ENCODE measurements at places on chromosomes 13 and 19.
A peak's percentile ranks its signal among the peaks of the same experiment; 100 is the strongest.

DNA sequence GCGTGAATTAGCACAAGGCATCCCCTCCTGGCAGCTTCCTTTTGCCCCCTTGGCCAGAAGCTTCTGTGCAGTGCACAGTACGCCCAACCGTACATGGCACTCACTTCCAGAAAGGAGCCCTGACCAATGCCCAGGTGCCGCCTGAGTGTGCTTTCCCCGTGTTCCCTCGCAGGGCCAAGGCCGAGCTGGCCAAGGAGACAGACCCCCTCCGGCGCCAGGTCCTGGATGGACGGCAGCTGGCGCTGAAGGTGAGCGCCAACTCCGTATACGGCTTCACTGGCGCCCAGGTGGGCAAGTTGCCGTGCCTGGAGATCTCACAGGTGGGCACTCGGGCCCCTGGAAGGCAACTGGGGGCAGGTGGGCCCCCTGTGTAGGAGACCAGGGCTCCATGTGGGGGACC lies 9.4 kb upstream of the SPIB start:
- DNase-seq: no peak

- no peak for DNase-seq
These were observed 3.0 kb downstream of the DZIP1 start for GRCh38 chr13:95641291-95642027.

- no peak for DNase-seq
These were observed 50.4 kb upstream of the CYSLTR2 start for GRCh38 chr13:48603375-48603774.

- DNase-seq: no peak
These were observed 230.7 kb downstream of the NDFIP2 start for GRCh38 chr13:79711631-79712030.

GRCh38 chr19:49949742-49950589 lies 11.0 kb downstream of the SIGLEC11 start:
- DNase-seq: no peak

DNA sequence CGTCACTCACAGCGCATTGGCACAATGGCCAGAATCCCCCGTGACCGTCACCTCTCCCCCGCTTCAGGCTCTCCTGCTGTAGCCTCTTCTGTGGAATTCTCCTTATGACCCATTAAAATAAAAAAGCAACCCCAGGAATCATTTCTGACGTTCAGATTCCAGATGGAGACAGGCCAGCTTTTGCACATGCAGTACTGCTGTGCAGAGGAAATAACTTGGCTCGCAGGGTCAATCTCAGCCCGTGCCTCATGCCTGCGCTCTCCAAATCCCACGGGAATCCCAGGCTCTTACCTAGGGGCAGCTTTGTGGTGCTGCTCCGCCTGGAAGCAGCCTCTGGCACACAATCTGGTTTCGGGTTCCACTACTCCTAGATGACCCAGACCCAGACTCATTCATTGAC lies 32.7 kb upstream of the SOX1 start:
- DNase-seq: no peak

GRCh38 chr19:50830266-50831025 lies 2.9 kb downstream of the KLK15 start:
- no peak for DNase-seq

GRCh38 chr13:59038824-59039223 lies 1124.9 kb downstream of the DIAPH3 start:
- DNase-seq: no peak

DNA sequence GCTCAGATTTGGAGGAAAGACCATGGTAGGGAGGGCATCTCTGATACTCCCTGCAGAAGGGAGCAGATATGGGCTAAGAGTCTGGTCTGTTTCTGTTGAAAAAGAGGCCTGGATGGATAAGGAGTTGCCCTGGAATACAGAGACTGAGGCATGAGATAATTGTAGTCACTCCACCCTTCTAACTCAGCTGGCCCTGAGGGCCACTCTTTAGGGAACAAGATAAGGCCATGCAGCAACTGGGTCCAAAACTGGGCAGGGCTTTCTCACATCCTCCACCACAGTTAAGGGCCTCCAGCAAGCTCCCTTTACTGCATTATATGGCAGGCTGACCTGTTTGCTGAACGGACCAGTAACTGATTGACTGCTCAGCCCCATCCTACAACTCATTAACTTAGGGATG lies 1.3 kb downstream of the ZNF749 start:
- DNase-seq: no peak

- no peak for DNase-seq
These were observed at the start of gene PTGER1 for GRCh38 chr19:14475251-14476073. TSS of gene PTGER1 (minus strand) at chr19:14475354. CDS start at chr19:14474320, 1,034 bp downstream.

DNA sequence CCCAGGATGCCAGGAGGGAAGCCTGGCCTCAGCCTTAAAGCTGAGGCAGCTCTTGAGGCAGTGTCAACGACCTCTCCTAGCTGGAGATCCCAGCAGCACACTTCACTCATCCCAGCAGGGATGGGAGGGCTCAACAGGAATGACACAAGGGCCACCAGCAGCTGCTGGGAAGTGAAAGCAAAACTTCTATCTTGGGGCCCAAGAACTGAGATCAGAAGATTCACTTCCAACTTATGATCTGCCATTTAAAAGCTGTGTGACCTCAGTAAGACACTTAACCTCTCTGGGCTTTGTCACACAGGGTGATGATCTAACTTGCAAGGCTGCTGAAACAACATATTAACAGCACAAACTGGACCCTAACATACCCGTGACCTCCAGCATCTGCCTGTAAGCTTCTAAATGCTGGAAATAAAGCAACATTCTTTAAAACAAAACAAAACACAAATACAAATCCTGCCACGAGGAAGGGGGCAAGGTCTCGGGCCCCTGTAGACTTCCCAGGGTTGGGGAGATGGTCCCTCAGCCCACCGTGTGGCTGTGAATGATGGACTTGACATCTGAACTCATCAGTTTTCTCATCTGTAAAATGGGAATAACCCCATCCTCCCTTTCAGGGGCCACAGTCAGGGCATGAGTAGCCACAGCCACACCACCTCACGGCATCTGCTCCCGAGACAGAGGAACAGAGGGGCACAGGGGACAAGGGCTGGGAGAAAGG lies 22.7 kb downstream of the ELL start:
- no peak for DNase-seq

- DNase-seq: no peak
These were observed 16.4 kb downstream of the FPR3 start for GRCh38 chr19:51811344-51811743.

- DNase-seq: peak; percentile 58
These were observed 21.8 kb downstream of the DCAF15 start for GRCh38 chr19:13974073-13974472.

GRCh38 chr19:53311897-53312296 lies 21.7 kb upstream of the ZNF845 start:
- DNase-seq: no peak

DNA sequence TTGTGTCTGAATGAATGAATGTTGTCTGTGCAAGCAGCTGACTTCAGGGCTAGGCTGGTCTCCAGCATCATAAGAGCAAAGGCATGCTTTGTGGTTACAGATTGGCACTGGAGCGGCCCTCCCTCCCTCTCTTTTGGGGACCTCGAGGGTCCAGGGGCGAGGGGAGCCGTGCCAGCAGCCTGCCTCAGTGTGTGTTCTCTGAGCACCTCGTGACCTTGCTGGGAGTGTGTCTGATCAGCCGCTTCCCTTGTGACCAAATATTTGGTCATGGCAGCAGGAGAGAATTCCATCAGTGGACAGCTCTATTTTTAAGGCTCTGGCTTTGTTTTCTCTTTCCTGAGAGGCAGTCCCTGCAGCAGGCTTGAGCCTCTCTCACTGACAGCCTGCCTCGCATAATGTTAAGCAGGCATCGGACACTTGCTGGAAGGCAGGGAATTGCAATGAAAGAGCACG lies 329.7 kb downstream of the UQCRFS1 start:
- no peak for DNase-seq

- DNase-seq: no peak
These were observed 2.8 kb upstream of the AZU1 start for GRCh38 chr19:824885-825284.

DNA sequence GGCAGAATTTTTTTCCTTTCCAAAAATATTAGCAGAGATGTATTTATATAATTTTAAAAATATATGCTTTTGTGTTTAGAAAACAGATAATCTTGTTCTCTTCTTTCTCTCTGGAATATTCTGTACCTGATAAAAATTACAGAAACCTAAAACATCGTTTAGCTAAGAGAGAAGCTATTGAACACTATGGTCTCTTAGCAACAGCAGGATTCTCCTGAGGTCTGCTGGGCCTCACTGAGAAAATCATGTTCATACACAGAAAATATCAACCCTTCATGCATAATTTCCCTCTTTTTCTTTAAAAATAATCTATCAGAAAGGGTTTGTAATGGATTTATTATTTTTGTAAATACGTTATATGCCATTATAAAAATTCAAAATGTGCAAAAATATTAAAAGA lies 242.2 kb downstream of the DCLK1 start:
- no peak for DNase-seq

DNA sequence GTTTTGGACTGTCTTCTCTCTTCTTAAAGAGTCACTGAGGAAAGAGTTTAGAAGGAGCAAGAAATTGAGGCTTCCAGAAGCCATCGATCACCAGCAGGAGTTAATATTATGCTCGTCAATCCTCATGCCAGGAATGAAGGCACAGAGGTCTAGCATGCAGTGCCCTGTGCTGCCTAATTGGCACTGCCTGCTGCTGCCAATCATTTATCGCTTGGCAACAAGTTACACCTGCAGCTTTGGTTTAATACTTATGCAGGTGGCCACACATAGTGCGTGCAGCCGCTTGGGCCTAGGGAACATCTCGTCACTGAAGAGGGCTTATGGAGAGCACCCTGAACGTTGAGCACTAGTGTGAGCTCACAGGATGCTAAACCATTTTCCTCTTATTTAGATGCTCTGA lies 2.7 kb upstream of the SOX1 start:
- DNase-seq: no peak

- DNase-seq: no peak
These were observed 8.7 kb upstream of the CREB3L3 start for GRCh38 chr19:4144666-4145249.

DNA sequence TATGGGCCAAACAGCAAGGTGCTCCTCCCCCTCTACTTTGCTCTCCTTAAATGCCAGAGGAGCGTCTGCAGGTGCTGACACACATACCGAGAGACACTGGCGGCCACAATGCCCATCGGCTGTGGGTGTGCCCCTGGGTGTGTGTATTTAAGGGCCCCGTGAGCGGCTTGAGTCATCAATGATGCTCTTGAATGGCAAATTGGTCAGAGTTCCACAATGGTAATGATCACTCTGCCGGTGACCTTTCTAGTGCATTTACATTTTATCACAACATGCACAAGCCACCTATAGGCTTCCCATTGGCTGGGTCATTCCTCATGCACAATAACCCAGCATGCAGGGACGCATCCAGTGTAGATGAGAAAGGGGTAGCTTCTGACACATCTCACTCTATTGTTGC lies 124.8 kb downstream of the ZNF536 start:
- no peak for DNase-seq

DNA sequence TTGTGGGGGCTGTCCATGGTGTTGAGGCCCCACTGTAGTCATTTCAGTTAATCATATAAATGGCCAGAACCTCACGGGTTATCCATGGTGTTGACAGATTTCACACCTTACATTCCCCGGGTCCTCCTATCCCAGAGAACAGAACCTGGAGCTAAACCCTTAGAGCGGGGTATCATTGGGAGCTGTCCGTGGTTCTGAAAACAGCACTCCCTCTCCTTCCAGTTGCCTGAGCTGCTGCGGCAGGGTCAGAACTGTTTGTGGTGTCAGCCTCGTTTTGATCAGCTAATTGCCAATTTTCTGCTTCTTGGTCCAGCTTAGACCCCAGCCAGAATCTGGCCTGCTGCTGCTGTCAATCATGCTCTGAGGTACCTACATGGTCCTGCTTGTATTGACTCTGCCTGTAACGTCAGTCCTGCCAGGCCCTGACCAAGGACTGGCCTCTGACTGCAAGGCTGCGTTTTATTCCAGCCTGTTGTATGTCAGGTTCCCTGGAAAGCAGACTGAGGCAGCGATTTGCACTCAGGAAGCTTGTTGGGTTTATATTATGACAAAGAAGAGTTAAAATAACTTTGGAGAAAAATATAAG lies 55.8 kb upstream of the KCTD15 start:
- DNase-seq: peak; percentile 16

- no peak for DNase-seq
These were observed 757.6 kb downstream of the LIG4 start for GRCh38 chr13:107457686-107458085.

GRCh38 chr13:100059827-100060226 lies 29.1 kb upstream of the PCCA start:
- DNase-seq: no peak

DNA sequence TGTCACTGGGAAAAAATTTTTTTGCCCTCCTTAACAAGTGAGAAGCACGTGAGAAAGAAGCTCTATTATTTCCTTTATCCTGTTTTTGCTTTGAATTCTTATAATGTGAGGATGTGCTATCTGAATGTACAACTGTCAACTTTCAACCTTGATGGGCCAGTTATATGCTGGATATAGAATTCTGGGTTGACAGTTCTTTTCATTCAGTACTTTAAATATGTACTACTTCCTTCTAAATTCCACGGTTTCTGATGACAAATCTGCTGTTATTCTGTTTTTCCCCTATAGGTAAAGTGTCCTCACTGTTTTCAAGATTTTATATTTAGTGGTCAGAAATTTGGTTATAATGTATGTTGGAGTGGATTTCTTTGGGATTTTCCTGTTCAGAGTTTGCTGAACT lies 29.9 kb downstream of the ZDHHC20 start:
- DNase-seq: no peak

DNA sequence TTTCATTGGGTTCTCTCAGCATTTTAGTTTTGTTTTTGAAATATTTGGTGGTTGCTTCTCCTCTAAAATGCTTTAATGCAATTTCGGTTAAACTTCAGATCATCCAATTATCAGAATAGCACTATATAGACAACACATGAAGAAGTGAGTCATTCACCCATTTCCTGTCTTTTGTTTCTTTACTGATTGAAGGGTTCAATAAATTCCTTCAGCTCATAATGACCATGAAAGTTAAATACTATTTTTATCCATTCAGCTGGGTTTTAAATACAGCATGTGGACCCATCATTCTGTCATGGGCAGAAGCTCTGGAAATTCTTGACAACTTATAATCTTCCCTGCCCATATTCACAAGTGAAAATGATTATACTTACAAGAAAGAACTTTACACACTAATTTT lies 187.2 kb downstream of the ITGBL1 start:
- no peak for DNase-seq

DNA sequence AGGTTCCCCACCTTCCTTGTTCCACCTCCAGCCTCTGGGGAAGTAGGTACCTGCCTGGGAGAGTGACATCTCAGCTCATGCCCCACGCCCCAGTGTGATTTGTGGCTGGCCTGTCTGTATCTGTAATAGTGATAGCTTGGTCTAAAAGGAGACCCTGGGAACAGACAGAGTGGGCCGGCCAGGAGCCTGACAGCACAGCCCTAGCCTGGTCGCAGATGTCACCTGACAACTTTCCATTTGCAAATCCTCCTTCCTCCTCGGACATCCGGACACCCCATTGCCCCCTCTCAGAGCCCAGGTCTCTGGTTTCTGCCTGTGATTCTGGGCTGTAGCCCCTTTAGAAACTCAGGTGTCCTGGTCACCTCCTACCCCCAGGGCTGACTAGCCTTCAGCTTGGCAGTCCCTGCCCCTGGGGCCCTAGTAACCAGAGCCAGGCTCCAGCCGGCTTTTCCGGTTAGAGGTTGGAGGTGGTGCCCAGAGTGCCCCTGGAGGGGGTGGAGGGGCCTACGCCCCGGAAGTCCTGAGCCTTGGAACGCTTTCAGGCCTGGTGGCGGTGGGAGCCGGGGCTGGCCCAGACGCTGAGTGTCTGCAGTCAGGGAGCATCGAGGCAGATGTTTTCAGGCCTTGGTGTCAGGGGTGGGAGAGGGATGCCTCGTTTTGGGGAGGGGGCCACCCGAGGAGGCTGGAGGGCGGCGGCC lies 6.5 kb downstream of the LRRC8E start:
- DNase-seq: no peak
